ENCODE measurements at places on chromosomes 16 and 17. TPM values are rescaled to one million over a fixed set of nuclear protein-coding genes. Genes with fewer than 3 reads are reported as not detected.

Gene AURKB
- polyA plus RNA-seq = 12.7 TPM

DNA sequence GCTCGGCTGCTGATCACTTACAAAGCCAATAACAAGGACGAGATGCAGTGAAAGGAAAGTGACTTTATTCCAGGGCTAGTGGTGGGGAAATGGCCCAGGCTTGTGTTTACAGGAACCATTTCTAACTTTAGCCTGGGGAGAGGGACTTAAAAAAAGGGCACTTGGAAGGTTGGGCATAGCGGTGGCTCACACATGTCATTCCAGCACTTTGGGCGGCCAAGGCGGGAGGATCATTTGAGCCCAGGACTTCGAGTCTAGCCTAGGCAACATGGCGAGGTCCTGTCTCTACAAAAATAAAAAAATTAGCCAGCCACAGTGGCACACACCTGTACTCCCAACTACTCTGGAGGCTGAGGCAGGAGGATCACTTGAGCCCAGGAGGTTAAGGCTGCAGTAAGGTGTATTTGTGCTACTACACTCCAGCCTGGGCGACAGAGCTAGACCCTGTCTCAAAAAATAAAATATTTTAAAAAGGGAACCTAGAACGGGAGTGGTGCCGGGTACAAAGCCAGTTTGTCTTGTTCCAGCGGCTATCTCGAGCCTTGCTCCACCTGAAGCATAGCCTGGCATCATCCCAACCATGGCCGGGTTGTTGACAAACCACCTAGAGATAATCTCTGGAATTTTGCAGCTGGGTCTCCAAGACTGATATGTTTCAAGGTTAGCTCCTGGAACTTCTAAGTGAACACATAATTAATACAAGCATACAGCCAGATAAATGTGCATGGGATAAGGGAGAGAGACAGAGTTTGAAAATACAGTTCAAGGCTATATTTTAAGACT lies 5.7 kb upstream of the TVP23A start:
- no peak overlapping the region for H3K4me3 ChIP-seq
- peaks cover 3% of the 10 kb centered on the region for H3K4me1 ChIP-seq
- H3K27ac ChIP-seq = no peak overlapping the region

DNA sequence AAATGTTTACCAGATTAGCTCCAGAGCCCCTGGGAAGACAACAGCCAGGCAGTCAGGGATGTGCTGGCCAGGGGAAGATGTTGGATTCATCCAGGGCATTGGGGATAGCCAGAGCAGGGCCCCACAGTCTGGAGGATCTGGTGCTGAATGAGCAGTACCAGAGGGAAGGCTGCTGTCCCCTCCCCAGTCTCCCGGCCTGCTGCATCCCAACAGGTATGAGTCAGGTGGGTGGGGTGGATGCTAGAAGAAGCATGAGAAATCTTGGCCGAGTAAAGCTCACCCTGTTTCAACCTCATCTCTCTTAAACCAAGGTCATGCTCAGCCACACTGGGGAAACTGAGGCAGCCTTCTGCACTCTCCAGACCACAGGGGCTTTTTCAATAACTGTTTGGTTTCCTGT lies 71.9 kb upstream of the SEC14L1 start:
- no peaks in the 10 kb centered on the region for H3K36me3 ChIP-seq
- no peak for DNase-seq
- H3K27me3 ChIP-seq = peaks cover 65% of the 10 kb centered on the region
- no peak overlapping the region for H3K4me3 ChIP-seq

Gene CDRT15L2
- not detected for polyA plus RNA-seq

Gene TBC1D3I
- 0.45 TPM for polyA plus RNA-seq

- H3K27ac ChIP-seq = no peak overlapping the region
- H3K4me1 ChIP-seq = no peaks in the 10 kb centered on the region
- H3K36me3 ChIP-seq = no peaks in the 10 kb centered on the region
- H3K4me3 ChIP-seq = no peak overlapping the region
- no peaks in the 10 kb centered on the region for H3K27me3 ChIP-seq
Measured at GRCh38 chr16:78092758-78093157, 6.7 kb upstream of the WWOX start.

DNA sequence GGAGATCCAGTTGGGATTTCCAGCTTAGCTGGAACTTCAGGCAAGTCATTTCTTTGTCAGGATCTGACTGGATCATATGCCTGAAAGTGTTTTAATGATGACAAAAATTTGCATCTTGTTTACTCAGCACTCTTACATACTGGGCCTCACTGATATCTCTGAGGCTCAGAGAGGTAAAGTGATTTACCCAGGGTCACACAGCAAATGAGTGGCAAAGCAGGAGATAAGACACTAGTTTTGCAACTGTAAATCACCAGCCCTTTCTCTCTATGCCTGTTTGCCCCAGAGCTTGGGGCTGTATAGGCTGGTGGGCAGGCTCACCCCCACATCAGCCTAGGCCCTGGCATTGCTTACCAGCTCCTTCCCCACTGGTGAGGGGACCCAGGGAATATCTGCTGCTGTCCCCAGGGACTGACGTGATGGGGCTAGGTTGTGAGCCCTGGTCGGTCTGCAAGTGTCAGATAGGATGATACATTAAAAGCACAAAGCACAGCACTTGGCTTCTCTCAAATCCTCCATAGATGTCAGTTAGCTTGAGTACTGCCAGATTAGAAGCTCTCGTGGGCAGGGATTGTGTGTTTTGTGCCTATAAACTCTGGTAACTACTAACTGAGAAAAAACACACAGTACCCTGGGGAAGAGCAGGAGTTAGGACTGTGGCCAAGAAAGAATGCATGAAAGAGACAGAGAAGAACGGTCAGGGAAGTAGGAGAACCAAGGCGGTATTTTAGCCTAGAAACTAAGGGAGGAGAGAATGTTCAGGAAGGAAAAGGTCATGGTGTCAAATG lies 165.4 kb downstream of the COPRS start:
- no peaks in the 10 kb centered on the region for H3K36me3 ChIP-seq
- peaks cover 71% of the 10 kb centered on the region for H3K4me1 ChIP-seq
- no peak overlapping the region for H3K4me3 ChIP-seq
- H3K27ac ChIP-seq = peak overlapping the region; percentile 81

- H3K4me1 ChIP-seq = no peaks in the 10 kb centered on the region
- H3K27me3 ChIP-seq = no peaks in the 10 kb centered on the region
- no peak for DNase-seq
- no peak overlapping the region for H3K4me3 ChIP-seq
- H3K36me3 ChIP-seq = no peaks in the 10 kb centered on the region
Measured at GRCh38 chr17:36198831-36199465, 2.4 kb upstream of the CCL3L1 start.

Gene CLEC3A
- polyA plus RNA-seq = not detected

GRCh38 chr17:78611607-78612006 lies 34.4 kb upstream of the DNAH17 start:
- peaks cover 43% of the 10 kb centered on the region for H3K4me1 ChIP-seq
- H3K4me3 ChIP-seq = no peak overlapping the region
- peak overlapping the region; percentile 31 for H3K27ac ChIP-seq
- DNase-seq = peak; percentile 81
- H3K36me3 ChIP-seq = no peaks in the 10 kb centered on the region

DNA sequence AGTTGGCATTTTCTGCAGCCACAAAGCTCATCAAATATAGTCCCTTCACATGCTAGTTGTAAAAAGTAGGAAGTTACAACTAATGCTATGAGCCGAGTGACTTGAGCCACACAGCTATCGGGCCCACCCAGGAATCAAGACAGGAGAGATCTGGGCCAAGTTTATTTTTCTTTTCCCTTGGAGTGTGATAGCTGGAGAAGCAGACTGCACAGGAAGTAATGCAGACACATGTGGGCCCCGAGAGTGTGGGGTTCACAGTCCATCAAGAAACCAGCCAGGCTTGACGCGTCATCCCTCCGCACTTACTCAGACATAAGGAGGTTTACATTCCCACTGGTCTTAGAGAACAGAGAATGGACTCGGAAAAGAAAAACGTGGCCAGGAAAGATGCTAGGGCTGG lies 403.1 kb upstream of the CDH11 start:
- no peak overlapping the region for H3K4me3 ChIP-seq
- no peak for DNase-seq
- no peak overlapping the region for H3K27ac ChIP-seq

- H3K4me3 ChIP-seq = no peak overlapping the region
- H3K36me3 ChIP-seq = no peaks in the 10 kb centered on the region
- H3K27ac ChIP-seq = no peak overlapping the region
Measured at GRCh38 chr17:83161298-83162034, 82.1 kb downstream of the METRNL start.

- H3K4me1 ChIP-seq = peaks cover 52% of the 10 kb centered on the region
- DNase-seq = no peak
- H3K27me3 ChIP-seq = no peaks in the 10 kb centered on the region
- H3K36me3 ChIP-seq = peaks cover 26% of the 10 kb centered on the region
- peak overlapping the region; percentile 51 for H3K27ac ChIP-seq
Measured at GRCh38 chr17:17792551-17793377, 44.0 kb downstream of the SREBF1 start.

- peaks cover 20% of the 10 kb centered on the region for H3K27me3 ChIP-seq
- peak; percentile 87 for DNase-seq
- H3K36me3 ChIP-seq = no peaks in the 10 kb centered on the region
- H3K4me3 ChIP-seq = no peak overlapping the region
- H3K4me1 ChIP-seq = peaks cover 32% of the 10 kb centered on the region
Measured at GRCh38 chr17:49227436-49228261, 2.9 kb downstream of the PHOSPHO1 start.

DNA sequence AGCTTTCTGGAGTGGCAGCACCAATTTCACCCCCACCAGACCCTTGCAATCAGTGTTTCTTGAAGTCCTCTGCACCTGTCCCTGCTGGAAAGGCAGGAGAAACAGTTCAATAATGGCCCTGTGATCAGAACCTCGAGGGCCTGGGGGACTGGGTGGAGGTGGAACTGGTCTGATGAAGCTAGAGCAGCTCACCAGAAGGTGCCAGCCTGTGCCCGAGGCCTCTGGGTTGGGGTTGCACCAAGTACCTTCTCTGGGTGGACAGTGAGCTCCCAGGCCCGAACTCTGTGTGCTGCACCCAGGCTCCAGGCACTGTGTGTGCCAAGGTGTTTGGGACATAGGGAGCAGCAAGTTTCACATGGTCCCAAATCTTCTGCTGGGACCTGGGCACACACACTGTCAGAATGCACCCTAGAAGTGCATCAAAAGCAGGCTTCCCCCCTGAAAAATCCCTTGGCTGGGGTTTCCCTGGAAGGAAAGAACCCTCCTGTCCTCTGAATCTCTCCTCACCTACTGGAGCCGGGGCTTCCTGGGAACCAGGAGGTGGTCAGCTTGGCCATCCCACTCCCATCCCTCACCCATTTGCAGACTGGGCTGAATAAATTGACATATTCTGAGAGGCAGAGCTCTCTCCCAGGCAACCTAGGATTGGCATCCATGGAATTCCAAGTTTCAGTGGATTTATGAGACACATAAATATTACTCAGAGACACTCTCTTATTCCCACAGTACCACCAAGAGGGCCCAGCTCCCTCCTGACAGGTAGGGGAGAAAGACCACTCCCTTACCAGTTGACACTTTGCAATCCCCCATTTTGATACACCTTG lies 17.4 kb downstream of the CD300LG start:
- no peak overlapping the region for H3K4me3 ChIP-seq
- H3K27me3 ChIP-seq = no peaks in the 10 kb centered on the region
- H3K4me1 ChIP-seq = no peaks in the 10 kb centered on the region
- no peak for DNase-seq
- H3K27ac ChIP-seq = no peak overlapping the region

- H3K4me3 ChIP-seq = no peak overlapping the region
- H3K27ac ChIP-seq = peak overlapping the region; percentile 99
- H3K4me1 ChIP-seq = peaks cover 79% of the 10 kb centered on the region
- DNase-seq = no peak
- no peaks in the 10 kb centered on the region for H3K27me3 ChIP-seq
Measured at GRCh38 chr17:77441130-77441920, 300.6 kb downstream of the SEC14L1 start.

- H3K4me1 ChIP-seq = no peaks in the 10 kb centered on the region
- no peak for DNase-seq
- no peak overlapping the region for H3K27ac ChIP-seq
- H3K27me3 ChIP-seq = no peaks in the 10 kb centered on the region
- no peak overlapping the region for H3K4me3 ChIP-seq
Measured at GRCh38 chr16:27690608-27691007, 140.7 kb downstream of the KATNIP start.

GRCh38 chr17:65558683-65559460 lies 2.6 kb downstream of the AXIN2 start:
- H3K4me1 ChIP-seq = peaks cover 34% of the 10 kb centered on the region
- peak overlapping the region; percentile 85 for H3K4me3 ChIP-seq
- no peak overlapping the region for H3K27ac ChIP-seq
- H3K27me3 ChIP-seq = no peaks in the 10 kb centered on the region
- no peak for DNase-seq
- no peaks in the 10 kb centered on the region for H3K36me3 ChIP-seq

Gene PRSS22
- 20.8 TPM for polyA plus RNA-seq

- no peaks in the 10 kb centered on the region for H3K27me3 ChIP-seq
- no peaks in the 10 kb centered on the region for H3K4me1 ChIP-seq
- DNase-seq = no peak
Measured at GRCh38 chr17:28201315-28201714, 117.7 kb upstream of the TMEM97 start.

DNA sequence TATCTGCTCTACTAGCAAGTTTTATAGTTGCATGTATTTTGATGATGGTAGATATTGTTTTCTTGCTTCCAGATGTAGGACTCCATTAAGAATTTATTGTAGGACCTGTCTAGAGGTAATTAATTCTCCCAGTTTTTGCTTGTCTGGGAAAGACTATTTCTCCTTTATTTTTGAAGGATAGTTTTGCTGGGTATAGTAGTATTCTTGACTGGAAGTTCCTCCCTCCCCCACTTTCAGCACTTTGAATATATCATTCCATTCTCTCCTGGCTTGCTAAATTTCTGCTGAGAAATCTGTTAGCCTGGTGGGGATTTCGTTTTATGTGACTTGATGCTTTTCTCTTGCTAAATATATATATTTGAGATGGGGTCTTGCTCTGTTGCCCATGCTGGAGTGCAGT lies 8.0 kb upstream of the PHB1 start:
- no peaks in the 10 kb centered on the region for H3K4me1 ChIP-seq
- H3K27me3 ChIP-seq = no peaks in the 10 kb centered on the region
- DNase-seq = no peak

DNA sequence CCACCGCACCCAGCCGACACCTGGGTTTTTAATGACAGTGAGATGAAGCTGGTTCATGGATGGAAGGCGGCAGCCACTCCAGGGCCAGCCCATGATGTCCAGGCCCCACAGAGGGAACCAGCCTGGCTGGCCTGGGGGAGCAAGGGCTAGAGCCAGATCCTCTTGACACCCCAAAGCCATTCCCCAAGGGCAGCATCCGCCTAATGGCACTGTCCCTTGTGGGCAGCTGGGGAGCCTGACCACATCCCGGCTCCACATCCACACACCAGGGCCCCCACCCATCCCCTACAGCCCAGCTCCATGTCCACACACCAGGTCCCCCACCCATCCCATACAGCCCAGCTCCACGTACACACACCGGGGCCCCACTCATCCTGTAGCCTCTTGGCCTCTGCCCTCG lies 53.3 kb upstream of the ACSF3 start:
- DNase-seq = no peak
- no peak overlapping the region for H3K4me3 ChIP-seq
- no peaks in the 10 kb centered on the region for H3K36me3 ChIP-seq
- no peaks in the 10 kb centered on the region for H3K4me1 ChIP-seq
- H3K27ac ChIP-seq = no peak overlapping the region
- H3K27me3 ChIP-seq = peaks cover 11% of the 10 kb centered on the region

GRCh38 chr17:57833179-57833939 lies 16.5 kb downstream of the MRPS23 start:
- no peaks in the 10 kb centered on the region for H3K27me3 ChIP-seq
- peak; percentile 86 for DNase-seq
- peaks cover 22% of the 10 kb centered on the region for H3K4me1 ChIP-seq
- peak overlapping the region; percentile 83 for H3K27ac ChIP-seq
- peak overlapping the region; percentile 43 for H3K4me3 ChIP-seq

All from sigmoid colon (tissue), 7 donors.